Progenitor cell of endocrine pancreas (in vitro differentiated cells): ENCODE measurements at places on chromosomes 5 and 9. TPM values are rescaled to one million over a fixed set of nuclear protein-coding genes. Genes with fewer than 3 reads are reported as not detected.

Gene RALGPS1
- total RNA-seq = 39.2 and 43.8 TPM in 2 replicates

Gene FSD1L
- 27.6 and 29.5 TPM in 2 replicates for total RNA-seq

DNA sequence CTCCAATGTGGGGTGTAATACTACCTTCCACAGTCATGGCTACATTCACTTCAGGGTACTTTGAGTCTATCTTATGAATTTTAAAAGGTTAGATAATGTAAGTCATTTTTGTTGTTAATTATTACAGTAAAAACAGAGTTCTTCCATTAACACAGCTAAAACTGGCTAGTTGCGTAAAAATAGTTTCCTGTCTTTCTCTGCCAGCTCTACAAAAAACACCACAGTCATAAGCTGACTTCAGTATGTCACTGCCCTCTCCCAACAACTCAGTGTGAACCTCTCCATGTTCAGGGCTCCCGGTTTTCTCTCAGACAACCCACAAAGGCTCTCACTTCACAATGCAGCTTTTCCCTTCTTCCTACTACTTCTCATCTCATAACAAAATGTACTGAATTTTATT, 84.8 kb upstream of the ITGA1 start:
- no peak for DNase-seq

GRCh38 chr5:68232277-68232676, 16.7 kb downstream of the PIK3R1 start:
- DNase-seq = no peak

DNA sequence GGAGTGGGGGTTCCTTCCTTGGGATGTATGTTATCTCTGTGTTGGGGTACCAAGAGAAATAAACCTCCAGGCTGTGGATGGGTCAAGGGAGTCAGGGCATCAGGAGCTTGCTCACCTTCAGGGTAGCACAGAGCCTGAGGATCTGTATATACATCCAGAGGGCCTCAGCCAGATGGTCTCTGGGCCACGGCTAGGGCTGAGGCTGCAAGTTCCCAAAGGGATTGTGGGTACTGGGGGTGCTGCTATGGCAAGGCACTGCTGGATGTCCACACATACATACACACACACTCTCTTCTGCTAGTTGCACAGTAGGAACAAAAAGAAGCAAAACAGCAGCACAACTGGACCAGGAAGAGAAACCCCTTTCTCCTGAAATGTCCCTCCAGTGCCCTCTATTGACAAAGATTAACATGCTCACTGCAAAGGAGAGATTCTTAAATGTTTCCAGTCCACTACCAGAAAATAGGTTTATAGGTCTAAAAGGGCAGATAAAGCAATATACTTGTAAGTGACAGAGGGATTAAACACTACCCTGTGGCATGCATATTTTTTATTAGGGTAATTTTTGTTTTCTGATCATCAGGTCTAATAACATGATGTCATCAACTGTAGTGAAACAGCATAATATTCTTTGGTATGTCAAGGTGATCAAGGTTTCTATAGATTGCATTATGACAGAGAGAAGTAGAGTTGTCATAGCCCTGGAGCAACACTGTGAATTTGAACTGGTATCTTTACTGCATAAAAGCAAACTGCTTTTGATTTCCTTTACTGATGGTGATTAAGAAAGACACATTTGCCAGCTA, 56.3 kb upstream of the KCNN2 start:
- DNase-seq = no peak

Gene FREM1
- 11.4 and 13.2 TPM in 2 replicates for total RNA-seq

DNA sequence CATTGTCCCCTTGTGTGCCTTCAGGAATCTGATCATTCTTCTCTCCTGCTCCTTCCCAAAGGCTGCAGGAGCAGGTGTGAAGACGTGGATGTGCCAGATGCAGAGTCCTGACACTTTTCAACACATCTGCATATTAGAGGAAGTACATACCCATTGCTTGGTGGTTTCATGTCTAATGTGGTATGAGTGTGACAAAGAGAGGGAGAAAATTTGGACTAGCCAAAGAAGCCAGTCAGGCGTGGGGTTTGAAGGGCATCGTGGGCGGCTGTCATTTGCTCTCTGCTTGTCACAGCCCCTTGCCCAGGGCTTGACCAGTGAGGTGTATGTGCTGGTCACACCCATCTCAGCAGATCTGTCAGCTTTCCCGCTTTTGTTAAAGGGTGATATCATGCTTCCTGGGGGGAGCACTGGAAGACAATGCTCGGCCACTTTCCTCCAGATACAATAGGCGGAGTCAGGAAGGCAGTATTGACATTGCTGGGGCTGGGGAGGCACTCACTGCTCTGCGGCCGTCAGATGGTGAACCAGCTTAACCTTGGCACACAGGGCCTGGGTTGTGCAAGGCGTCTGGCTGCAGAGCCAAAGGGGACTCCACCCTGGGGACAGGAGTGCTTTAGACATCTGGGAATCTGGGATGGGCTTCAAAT, 8.6 kb downstream of the TEK start:
- DNase-seq = no peak

Gene ARSI
- total RNA-seq = 0.24 TPM in 1 of 2 replicates, not detected in the other

Gene PCDHGA9
- total RNA-seq = 1.5 and 1.8 TPM in 2 replicates

Gene PCDHA9
- total RNA-seq = 3.4 and 3.8 TPM in 2 replicates

Gene PJA2
- total RNA-seq = 62.0 and 63.4 TPM in 2 replicates

Gene SYK
- 7.4 and 9.6 TPM in 2 replicates for total RNA-seq

GRCh38 chr5:123943151-123943550, 431.2 kb downstream of the CSNK1G3 start:
- no peak for DNase-seq

- DNase-seq = no peak
Measured at GRCh38 chr5:61010467-61011454, 65.8 kb downstream of the NDUFAF2 start.
